ENCODE measurements at places on chromosomes 1 and 21. TPM values are rescaled to one million over a fixed set of nuclear protein-coding genes. Genes with fewer than 3 reads are reported as not detected.

GRCh38 chr1:3790952-3791351 is 5.3 kb downstream of the LRRC47 start:
- H3K27me3 ChIP-seq = no peaks in the 10 kb centered on the region
- H3K36me3 ChIP-seq = no peaks in the 10 kb centered on the region
- H3K4me3 ChIP-seq = no peak overlapping the region
- DNase-seq = no peak

DNA sequence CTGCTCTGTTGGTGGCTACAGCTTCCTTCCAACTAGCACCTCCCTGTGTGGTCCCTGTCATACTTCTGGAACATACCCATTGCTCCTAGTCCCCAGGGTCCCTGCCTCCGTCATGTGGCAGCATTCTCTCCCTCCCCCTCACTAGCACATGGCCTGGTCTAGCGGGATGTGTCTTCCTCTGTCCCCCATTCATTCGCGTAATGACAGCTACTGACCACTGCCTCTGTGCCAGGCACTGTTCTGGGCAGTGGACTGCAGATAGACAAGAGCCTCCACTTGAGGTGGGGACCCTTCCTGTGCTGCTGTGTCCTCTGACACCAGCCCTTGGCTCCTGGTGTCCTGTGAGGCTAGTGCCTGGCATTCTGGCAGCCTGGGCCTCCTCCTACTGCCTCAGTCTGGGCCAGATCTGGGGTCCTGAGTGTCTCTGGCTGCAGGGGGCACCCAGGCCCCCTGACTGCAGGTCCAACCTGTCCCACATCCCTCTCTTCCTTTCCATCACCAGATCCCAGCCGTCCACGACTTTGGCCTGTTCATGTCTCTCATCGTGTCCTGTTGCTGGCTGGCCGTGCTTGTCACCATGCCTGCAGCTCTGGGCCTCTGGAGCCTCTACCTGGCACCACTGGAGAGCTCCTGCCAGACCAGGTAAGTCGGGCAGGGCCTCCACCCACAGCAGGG is 38.1 kb downstream of the DISP3 start:
- H3K27me3 ChIP-seq = no peaks in the 10 kb centered on the region
- H3K27ac ChIP-seq = no peak overlapping the region
- H3K4me3 ChIP-seq = no peak overlapping the region
- no peaks in the 10 kb centered on the region for H3K36me3 ChIP-seq

GRCh38 chr1:202850593-202851362 is 38.2 kb downstream of the RABIF start:
- H3K4me3 ChIP-seq = no peak overlapping the region
- no peaks in the 10 kb centered on the region for H3K4me1 ChIP-seq
- DNase-seq = no peak
- H3K27ac ChIP-seq = no peak overlapping the region

GRCh38 chr1:18246543-18246942 is 138.9 kb downstream of the IGSF21 start:
- no peaks in the 10 kb centered on the region for H3K36me3 ChIP-seq
- H3K4me3 ChIP-seq = no peak overlapping the region
- H3K27me3 ChIP-seq = no peaks in the 10 kb centered on the region
- DNase-seq = no peak

- H3K4me1 ChIP-seq = no peaks in the 10 kb centered on the region
- DNase-seq = no peak
Observed at GRCh38 chr1:108502624-108503023, 52.5 kb downstream of the NBPF6 start.

DNA sequence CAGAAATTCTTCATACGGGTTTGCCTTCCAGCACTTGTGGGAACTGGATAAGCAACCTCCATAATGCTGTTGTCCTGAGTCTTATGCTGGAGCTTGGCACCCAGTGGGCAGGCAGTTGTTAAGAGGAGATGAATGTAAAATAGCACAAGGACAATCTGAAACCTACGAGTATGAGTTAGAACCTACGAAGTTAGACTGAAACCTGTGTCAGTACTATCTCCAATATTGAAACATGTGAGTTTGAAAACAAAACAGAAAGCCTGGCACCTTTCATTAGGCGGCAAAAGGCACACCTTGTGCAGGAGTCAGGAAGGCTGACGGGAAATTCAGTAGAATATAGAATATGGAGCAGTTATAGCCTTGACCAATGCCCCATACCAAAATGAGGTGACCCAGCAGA is 489.7 kb upstream of the RGS18 start:
- no peak overlapping the region for H3K27ac ChIP-seq
- H3K4me3 ChIP-seq = no peak overlapping the region
- no peaks in the 10 kb centered on the region for H3K36me3 ChIP-seq
- no peaks in the 10 kb centered on the region for H3K4me1 ChIP-seq
- no peak for DNase-seq
- H3K27me3 ChIP-seq = no peaks in the 10 kb centered on the region

Gene LINGO4
- 0.08 TPM for total RNA-seq

Gene IFNGR2
- total RNA-seq = 43.6 TPM

Gene SMIM1
- 21.9 TPM for total RNA-seq
